ENCODE measurements at places on chromosomes 4 and X.

DNA sequence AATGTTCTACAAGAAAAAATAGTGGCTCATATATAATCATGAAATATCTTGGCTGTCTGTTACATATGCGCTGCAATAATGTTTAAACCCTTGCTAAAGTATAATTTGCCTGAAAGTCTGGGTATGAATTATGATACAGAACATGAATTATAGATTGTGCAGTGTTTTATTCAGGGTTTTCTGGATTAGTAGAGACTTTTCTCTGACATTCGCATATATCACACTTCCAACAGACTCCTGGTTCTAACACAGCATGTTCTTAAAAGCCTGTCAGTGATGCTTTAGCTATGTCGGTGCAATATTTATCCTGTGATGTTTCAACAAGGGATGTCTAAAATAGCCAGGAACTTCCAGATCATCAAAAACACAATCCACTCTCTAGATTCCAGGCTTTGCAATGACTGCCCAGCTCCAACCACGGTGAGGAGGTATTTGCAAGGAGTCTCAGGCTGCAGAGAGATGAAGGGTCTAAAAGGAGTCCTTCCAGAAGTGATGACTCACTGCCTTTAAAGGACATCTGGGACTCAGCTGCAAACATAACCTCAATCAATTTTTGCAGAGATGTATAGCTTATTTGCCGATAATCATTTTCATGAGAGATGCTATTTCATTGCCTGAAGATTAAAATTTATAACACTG lies 69.4 kb downstream of the RWDD4 start:
- no peak for DNase-seq
- H3K27ac ChIP-seq = no peak overlapping the region
- H3K27me3 ChIP-seq = no peaks in the 10 kb centered on the region
- H3K36me3 ChIP-seq = no peaks in the 10 kb centered on the region

- H3K36me3 ChIP-seq = no peaks in the 10 kb centered on the region
- H3K27me3 ChIP-seq = no peaks in the 10 kb centered on the region
- DNase-seq = no peak
Measured at GRCh38 chrX:63735882-63736281, 49.1 kb downstream of the ARHGEF9 start.

DNA sequence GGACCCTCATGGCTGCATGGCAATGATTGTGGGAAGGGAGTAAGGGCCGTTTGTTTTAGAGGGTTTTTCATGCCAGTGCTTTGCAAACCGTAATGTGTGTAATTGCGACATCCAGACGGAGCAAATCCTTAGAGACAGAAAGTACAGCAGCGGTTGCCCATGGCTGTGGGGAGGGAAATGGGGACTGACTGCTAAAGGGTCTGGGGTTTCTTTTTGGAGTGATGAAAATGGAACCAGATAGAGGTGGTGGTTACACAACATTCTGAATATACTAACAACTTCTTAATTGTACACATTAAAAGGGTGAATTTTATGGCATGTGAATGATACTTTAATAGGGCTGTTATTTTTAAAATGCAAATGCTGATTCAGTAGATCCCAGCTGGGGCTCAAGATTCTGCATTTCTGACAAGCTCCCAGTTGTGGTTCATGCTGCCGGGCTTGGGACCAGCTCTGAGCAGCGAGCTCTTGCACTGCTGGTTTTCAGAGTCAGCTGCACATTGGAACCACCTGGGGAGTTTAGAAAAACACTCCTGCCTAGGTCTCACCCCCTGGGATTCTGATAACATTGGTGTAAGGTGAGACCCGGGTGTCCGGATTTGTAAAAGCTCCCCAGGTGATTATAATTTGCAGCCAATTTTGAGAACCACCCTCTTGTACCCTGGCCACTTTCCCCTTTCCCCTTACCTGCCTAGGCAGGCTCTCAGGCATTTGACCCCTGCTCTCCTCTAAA lies 47.7 kb downstream of the PRPS1 start:
- H3K27me3 ChIP-seq = no peaks in the 10 kb centered on the region
- peaks cover 64% of the 10 kb centered on the region for H3K4me1 ChIP-seq
- H3K27ac ChIP-seq = peak overlapping the region; percentile 97
- no peaks in the 10 kb centered on the region for H3K36me3 ChIP-seq
- DNase-seq = no peak

DNA sequence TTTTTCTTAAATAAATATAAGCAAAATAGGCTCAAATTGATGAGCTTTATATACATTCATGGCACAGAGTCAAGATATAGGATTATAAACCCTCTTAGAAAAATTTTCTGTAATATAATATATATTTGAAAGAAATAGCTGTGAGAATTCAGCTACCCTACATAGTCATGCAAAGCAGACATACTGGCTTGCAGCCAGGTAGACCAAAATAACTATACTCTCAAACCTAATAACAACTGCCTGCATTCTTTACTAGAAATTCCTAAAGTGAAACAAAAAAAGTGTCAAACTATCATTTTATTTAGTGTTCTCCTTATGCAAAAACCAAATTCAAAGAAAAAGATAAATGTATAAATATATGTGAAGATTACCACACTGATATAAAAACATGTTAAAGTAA lies 1390.2 kb downstream of the C4orf33 start:
- no peak for DNase-seq
- H3K27ac ChIP-seq = no peak overlapping the region
- H3K36me3 ChIP-seq = no peaks in the 10 kb centered on the region
- no peaks in the 10 kb centered on the region for H3K27me3 ChIP-seq
- H3K4me3 ChIP-seq = no peak overlapping the region
- H3K4me1 ChIP-seq = peaks cover 12% of the 10 kb centered on the region

DNA sequence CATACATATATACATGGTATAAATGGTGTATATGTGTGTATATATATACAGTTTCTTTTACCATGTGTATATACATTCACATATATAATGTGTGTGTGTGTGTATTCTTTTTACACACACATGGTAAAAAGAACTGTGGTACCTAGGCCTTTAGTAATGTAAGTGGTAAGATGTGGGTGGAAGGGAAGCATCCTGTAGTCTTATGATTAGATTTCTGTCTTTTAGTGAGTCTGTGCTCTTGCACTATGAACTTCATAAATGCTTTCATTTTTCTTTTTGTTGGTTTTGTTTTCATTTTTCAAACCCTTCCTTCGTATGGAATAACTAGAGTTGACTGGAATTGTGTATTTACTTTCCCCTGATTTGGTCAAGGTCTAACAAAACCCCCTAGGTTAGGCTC lies 12.1 kb downstream of the PABPC4L start:
- peaks cover 3% of the 10 kb centered on the region for H3K4me1 ChIP-seq
- H3K27ac ChIP-seq = no peak overlapping the region
- H3K36me3 ChIP-seq = peaks cover 4% of the 10 kb centered on the region
- no peaks in the 10 kb centered on the region for H3K27me3 ChIP-seq
- no peak overlapping the region for H3K4me3 ChIP-seq

GRCh38 chr4:128298146-128298758 lies 10.6 kb upstream of the PGRMC2 start:
- no peak for DNase-seq
- H3K36me3 ChIP-seq = peaks cover 7% of the 10 kb centered on the region
- H3K4me1 ChIP-seq = peaks cover 3% of the 10 kb centered on the region
- no peak overlapping the region for H3K4me3 ChIP-seq
- H3K27me3 ChIP-seq = no peaks in the 10 kb centered on the region
- no peak overlapping the region for H3K27ac ChIP-seq
